ENCODE measurements at places on chromosomes 16 and 17.

- no peak for DNase-seq
Measured at GRCh38 chr17:20280851-20281250, 186.5 kb downstream of the LGALS9B start.

DNA sequence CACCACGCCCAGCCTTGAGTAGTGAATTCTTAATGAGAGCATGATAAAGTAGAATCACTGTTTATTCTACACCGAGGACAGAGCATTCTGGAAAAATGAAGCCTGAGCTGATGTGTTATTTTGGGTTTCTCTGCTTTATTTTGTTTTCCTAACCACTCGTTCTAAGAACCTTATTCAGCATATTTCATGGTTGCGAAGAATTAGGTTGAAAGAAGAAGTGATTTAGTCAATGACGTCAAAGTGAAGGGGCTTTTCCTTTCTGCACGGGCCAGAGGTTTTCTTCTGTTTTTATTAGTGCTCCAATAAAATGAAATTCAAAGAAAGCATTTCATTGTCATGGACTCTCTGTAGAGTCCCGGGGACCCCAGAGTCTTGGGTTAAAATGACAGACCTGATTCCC lies 178.5 kb downstream of the MAF start:
- no peak for DNase-seq

DNA sequence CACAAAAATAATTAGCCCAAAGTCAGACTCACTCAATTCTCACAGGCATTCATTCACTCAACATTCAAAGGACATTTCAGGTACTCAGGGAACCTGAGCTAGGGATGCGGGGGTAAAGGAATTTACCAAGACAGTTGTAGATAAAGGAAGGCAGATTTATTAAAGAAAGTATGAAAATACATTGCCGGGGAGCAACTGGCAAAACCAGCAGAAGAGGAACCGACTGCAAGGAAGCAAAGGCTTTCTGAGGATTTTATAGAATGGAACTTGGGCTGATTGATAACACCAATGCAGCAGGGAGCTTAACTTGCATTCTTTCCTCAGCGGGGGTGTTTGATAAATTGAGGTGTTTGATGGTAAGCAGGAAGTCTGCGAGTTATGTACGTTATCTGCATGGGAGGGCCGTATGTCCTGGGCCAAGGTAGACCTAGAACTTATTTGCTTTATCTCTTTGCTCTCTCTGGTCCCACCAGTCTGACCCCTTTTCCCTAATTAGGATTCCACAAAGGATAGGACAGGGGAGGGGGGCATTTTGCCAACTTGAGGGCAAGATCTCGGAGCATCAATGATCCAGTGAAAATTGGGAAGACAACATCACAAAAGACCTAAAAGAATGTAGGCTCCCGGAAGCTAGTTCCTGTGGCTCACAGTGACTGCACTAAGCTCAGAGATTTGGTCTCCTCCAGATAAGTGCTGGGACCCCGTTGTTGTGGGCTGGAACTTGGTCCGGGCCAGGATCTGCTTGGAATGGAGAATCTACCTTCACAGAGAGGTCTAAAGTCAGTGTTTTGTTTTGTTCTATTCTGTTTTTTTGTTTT lies 5.8 kb upstream of the MT3 start:
- no peak for DNase-seq

- DNase-seq = no peak
Measured at GRCh38 chr17:18187821-18188761, 4.5 kb downstream of the ALKBH5 start.

GRCh38 chr17:30117675-30118081 lies 1.1 kb downstream of the NSRP1 start:
- no peak for DNase-seq

DNA sequence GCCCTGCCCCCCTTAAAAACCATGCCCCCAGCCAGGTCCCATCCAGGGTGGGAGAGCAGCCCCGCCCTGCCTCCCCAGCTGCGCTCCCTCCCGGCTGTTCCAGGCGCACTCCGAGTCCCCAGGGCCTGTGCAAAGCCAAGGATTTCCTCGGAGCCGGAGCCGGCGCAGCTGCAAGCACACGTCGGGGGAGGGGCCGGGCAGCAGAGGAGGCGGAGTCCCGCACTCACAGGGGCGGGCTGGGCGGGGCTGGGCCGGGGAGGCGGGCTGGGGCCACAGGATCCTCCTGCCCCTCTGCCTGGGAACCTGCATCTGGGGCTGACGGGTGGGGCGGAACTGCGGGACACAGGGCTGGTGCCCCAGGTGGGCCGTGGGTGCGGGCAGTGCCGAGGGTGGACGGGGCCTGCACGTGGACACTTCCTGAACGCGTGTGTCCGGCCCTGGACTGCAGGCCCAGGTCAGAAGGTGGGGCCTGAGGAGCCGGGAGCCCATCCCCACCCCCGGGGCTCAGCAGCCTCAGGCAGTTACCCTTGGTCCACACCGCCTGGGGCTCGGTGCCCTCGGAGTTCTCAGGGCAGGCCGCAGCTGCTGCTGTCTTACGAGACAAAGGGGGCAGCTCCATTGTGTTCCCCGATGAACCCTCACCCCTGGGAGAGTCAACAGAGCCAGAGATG lies 24.0 kb upstream of the SSTR5 start:
- DNase-seq = no peak

GRCh38 chr17:77504652-77505155 lies 363.9 kb downstream of the SEC14L1 start:
- DNase-seq = no peak

- DNase-seq = no peak
Measured at GRCh38 chr17:55420776-55421178, 858 bp downstream of the MMD start.

DNA sequence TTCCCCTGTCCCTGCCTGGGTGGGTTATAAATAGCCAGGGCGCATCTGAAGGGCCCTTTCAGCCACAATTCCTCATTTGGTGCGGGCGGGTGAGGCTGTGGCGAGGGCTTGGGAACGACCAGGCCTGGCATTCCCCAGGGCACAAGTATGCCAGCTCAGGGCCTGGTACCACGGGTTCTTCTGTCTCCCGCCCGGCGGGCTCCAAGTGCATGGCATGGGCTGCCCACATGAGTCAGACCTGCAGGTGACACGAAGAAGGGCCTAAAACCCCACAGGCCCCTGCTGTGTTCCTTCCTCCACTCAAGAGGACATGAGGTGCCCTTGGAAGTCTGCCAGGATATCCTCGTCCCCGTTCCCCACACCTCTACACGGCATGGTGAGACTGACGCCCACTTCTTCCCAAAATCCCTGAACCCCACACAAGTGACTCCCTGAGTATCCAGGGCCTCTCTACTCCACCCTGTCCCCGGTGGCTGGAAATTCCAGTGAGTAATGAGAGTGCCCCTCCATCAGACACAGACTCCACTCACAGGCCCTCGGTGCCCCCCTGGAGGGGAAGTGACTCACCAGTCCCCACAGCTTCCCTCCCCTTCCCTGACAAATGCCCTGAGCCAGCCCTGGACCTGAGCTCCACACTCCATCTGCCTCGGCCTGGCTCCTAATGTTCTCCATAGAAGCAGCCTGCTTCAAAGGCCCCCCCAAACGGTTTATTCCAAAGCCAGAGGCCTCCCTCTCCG lies 68.8 kb downstream of the ABR start:
- DNase-seq = no peak

- no peak for DNase-seq
Measured at GRCh38 chr17:81958633-81959342, 2.2 kb downstream of the NOTUM start.

DNA sequence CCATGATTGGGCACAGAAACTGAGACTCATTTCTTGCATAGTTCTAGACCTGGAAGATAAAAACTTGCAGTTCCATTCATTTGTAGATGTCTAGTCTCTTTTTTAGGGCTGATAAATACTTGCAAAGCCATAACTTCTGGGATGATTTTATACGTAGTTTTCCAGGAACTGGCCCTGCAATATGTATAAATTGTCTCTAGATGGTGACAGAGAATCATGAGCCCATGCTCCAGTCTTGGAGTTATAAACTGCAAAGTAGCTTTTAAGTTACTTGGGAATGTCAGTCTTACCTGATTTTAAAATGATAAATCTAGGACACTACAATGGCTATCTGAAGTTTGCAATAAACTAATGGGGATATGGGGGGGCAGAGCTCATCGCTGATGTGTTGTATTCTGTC lies 3.0 kb upstream of the ADAMTS18 start:
- no peak for DNase-seq

- DNase-seq = no peak
Measured at GRCh38 chr16:31000671-31001382, 9.6 kb downstream of the STX1B start.

DNA sequence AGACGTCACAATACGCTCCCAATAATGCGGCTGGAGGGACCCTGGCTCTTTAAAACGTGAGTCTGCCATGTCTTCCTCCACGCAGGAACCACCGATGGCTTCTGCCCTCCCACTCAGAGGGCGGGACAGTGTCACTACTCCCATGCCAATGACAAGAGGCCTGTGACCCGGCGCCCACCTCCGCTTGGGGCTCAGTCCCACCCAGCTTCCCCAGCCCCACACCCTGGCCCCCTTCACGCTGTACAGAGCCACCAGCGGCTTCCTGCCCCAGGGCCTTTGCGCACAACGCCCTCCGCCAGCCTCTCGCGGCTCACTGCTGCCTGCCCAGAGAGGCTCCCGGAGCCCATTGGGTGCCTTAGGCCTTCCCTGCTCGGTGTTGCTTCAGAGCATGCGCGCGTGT lies 29.5 kb upstream of the ZNF469 start:
- DNase-seq = no peak

Data from NCI-H2081 treated with DMSO at 0.1 percent for 48 hours (cell line).